NCI-H446 (cell line): ENCODE measurements at places on chromosomes 16 and 17.
A peak's percentile ranks its signal among the peaks of the same experiment; 100 is the strongest.

DNA sequence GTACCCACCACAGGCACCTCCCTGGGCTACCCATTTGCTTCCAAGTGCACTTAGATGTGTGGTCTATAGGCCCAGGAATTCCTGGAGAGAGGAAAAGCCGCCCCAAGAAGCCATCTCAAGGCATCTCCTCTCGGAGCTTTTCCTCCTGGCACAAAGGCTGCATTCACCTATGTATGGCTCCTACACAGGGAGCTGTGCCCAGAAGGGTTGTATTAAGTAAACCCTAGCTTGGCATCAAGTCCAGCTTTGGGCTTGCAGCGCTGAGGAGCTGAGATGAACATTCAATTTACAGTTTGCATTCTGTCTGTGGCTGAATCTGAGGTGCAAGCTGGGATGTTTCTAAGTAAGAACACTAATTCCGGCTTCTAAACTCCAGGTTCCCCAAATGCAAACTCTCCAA lies 81.3 kb downstream of the CDYL2 start:
- DNase-seq = no peak

DNA sequence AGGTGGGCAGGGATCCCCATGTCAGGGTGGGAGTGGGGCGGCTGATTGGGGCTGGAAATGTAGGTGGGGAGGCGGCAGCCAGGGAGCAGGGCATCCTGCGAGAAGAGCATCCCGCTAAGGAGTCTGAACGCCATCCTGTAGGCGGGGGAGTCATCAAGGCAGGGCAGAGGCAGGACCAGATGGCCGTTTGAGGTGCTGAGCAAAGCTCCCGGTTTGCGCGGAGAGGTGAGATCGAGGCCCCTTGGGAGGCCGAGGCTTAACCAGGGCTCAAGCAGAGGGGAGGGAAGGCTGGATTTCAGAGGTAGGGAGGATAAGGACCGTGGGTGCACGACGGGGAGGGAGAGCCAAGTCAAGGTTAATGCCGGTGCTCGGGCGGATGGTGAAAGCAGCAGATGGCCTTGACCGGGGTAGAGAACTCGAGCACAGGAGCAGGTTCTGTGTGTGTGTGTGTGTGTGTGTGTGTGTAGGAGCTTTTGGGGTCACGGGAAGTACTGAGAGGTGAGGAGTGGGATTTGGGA lies 472 bp upstream of the NME2 start:
- no peak for DNase-seq

GRCh38 chr16:85988723-85989313 lies 89.9 kb downstream of the IRF8 start:
- no peak for DNase-seq

DNA sequence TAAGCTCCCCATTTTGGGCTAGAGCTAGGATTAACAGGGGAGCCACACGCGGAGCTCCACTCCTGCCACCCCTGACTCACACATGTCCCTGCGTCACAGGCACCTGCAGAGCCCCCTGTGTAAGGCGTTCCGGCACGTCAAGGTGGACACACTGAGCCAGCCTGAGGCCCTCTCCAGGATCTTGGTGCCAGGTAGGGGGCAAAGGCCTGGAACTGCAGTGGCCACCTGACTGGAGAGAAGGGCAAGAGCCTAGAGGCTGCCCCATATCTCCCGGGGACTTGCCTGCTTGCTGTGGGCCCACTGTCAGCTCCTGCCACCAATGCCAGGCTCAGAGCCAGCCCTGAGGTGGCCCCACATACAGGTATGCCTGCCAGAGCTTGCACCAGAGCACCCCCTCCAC lies 33.7 kb downstream of the NECAB2 start:
- no peak for DNase-seq

DNA sequence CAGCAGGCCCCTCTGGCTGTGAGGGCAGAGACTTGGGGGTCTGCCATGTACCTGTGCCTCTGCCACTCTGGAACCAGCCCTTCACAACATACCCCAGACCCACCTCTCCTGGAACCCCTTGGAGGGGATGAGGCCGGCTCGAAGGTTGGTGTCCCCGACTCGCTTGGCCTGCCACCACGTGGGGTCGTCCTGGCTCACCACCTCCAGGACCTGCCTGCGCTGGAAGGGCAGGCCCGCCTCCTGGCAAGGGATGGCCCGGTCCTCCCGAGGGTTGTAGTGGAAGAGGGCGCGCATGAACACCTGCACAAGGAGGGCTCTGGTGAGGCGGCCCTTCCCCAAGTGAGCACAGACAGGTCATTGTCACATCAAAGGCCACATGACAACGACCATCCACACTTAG lies 12.2 kb downstream of the MPP3 start:
- DNase-seq = no peak

- no peak for DNase-seq
These were observed 56.2 kb downstream of the PRMT7 start for GRCh38 chr16:68367030-68367429.

DNA sequence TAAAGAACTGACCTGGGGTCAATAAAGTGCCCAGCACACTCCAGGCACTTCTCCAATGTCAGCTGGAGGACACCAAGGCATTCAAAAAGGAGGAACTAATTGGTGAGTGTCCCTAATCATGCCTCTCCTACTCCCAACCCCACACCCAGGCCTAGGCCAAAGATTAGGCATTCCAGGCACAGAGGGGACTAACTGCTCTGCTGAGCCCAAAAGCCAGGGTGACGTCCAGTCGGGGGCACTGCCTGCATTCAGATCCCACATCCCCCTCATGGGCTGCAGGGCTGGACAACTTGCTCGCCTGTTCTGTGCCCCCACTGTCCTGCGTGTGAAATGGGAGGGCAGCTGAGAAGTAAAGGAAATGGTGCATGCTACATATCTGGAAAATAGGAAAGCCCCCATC lies 115.4 kb downstream of the DYNLRB2 start:
- DNase-seq = no peak

GRCh38 chr16:72266836-72267235 lies 94.9 kb upstream of the PMFBP1 start:
- no peak for DNase-seq

DNA sequence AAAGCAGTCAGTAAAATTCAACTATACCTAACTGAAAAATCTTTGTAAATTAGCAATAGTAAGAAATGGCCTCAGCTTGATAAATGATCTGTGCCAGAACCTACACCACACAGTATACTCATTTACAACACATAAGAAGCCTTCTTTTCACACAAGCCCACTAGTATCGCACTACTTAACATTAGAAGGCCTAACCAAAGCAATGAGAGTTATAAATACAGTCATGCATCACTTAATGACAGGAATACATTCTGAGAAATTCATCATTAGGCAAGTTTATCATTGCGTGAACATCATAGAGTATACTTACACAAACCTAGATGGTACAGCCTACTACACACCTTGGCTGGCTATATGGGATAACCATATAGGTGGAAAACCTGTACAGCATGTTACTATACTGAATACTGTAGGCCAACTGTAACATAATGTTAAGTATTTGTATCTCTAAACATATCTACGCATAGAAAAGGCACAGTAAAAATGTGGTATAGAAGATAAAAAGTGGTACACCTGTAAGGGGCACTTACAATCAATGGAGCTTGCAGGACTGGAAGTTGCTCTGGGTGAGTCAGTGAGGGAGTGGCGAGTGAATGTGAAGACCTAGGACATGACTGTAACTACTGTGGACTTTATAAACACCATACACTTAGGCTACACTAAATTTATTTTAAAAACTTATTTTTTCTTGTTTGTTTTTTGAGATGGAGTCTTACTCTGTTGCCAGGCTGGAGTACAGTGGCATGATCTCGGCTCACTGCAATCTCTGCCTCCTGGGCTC lies 126.5 kb upstream of the CORO6 start:
- no peak for DNase-seq

GRCh38 chr17:42248351-42249179 lies 27.6 kb downstream of the STAT5B start:
- DNase-seq = peak; percentile 88
